Stimulated activated CD8-positive, alpha-beta memory T cell treated with anti-CD3 and anti-CD28 coated beads, Interleukin-15, amount 100 ng/mL, for 4 hours (primary cell): ENCODE measurements at places on chromosomes 2 and 18.

GRCh38 chr2:11073251-11073650 lies 82.0 kb upstream of the SLC66A3 start:
- no peak for DNase-seq

GRCh38 chr2:96498021-96498431 lies 7.1 kb downstream of the NEURL3 start:
- no peak for DNase-seq

- no peak for DNase-seq
These were observed 1118.2 kb downstream of the DPP10 start for GRCh38 chr2:115560666-115561065.

DNA sequence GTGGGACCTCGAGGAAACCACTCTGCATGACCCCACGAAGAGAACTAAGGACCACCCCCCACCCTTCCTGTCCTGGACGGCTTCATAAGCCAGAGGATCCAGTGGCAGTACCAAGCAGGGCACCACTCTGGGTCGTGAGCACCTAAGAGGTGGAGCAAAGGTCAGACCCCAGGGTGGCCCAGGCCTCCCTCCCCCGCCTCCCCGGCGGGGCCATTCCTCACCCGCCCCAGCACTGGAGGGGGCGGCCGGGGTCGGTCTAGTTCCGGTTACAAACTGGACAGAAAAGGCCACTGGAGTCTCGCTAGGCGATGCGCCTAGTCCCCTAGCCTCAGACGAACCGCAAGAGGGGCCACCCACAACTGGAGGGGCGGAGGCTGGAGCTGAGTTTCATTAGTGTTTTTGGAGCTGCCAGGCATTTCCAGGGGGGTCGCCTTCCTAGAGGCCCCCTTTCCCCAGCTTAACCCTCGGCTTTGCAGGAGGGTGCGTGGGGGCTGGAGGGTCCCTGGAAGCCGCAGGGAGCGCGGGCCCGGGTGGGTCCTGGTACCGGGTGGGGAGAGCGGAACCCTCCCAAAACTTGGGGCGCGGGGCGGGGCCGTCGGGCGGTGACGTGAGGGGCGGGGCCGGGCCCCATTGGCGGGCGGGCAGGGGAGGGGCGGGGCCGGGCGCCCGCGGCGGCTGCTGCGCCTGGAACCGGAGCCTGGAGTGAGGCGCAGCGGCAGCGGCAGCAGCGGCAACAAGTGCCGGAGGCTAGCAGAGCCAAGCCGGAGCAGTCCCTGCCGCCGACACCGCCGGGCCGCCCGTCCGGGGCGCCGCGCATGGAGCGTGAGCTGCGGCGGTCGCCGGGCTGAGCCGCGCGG lies at the start of gene B3GNT2:
B3GNT2 (plus strand) TSS at position 695 of the 857 bp plus-strand sequence. CDS start 26,106 bp downstream, outside the sequence.
- peak; percentile 67 for DNase-seq

GRCh38 chr18:48979944-48980890 lies 29.5 kb upstream of the SMAD7 start:
- DNase-seq = no peak

DNA sequence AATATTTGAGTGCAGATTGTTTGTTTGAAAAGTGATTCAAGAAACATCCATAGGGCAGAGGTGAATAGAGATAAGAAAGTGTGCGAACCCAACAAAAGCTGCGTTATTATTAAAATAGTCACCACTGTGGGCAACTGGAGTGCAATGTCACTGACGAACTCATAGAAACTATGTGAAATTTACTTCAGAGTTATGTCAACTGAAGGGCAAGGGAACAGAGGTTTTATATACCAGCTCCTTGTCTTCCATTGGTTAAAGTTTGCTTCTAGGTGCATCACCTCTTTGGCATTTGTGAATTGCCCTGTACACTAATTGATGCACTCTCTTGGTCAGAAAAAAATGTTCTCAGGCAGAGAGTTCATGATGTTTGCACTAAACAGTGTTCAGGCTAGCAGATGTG lies 110.5 kb upstream of the NYAP2 start:
- DNase-seq = no peak

GRCh38 chr2:157672129-157672528 lies 43.5 kb upstream of the ACVR1C start:
- no peak for DNase-seq

GRCh38 chr2:218296200-218296599 lies 3.9 kb upstream of the TMBIM1 start:
- no peak for DNase-seq

- no peak for DNase-seq
These were observed 19.8 kb upstream of the SMAD4 start for GRCh38 chr18:51010218-51010617.

DNA sequence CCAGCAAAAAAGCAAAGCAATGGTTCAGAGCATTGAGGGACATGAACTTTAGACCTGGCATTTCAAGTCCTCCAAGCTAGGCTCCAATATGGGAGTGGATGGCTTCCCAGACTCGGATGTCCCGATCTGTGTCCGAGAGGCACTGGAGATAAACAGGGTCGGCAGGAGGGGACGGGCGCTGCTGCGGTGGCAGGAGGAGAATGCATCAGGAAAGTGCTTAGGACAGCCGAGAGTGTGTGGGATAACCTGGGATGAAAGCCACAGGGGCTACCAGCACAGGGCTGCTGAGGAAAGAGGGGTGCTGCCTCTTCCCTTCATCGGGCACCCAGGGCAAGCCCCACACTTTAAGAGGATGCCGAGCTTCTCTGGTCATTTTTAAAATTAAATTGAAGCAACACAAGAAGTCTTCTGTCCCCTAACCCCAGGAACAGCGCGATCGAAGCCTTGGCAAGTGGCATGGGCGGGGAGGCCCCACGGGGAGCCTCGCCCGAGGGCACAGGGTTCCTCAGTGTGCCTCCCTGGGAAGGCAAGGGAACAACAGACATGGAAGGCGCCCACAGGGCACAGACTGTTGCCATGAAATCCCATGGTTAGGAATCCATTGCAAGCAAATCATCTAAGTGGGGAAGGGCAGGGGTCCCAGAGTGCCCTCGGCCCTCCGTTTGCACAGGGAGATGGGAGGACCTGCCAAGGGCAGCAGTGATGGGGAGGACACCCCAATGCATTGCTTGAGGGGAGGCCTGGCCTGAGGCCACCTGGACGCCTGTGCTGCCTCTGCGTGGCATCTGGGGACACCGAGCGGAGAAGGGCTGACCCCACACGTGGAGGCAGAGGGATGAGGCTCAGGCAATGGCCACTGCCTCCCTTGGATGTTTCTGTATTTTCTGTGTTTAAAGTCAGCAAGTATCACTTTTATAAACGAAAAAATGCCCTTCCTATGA lies 78.5 kb upstream of the GPC1 start:
- no peak for DNase-seq

DNA sequence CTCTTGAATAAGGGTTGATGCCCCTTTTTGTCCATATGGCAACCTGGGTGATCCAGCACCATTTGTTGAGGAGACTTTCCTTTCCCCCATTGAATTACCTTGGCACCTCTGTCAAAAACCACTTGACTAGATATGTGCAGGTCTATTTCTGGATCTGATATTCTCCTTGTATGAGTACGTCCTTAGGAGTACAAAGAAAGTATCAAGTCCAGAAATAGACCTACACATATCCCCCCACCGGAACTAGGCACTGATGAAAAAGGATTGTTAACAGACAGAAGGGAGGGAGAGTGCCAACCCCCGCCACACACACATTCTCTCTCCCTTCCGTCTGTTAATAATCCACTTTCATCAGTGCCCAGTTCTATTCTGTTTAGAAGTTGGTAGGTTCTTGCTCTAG lies 225.0 kb downstream of the TMEM163 start:
- DNase-seq = no peak

GRCh38 chr18:8368512-8369217 lies 240.6 kb upstream of the RAB12 start:
- DNase-seq = no peak

- DNase-seq = no peak
These were observed 96.8 kb downstream of the TGFA start for GRCh38 chr2:70456585-70457495.

DNA sequence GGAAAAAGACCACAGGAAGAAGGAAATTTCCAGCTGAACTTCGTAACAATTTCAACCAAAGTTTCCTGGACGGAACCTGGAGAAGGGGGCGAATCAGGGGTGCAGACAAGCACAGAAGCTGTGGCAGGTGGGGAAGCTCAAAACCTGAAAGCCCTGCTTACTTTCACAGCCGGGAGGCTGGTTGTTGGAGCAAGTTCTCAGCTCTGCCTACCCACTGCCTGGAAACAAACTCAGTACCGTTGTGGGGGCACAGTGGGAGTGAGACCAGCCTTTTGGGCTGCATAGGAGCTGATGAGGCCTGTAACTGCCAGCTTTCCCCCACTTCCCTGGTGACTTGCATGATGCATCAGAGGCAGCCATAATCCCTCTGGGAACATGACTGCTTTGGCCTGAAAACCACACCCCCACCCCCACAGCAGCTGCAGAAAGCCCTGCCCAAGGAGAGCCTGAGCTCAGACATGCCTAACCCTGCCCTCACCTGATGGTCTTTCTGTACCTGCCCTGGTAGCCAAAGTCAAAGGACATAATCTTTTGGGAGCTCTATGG lies 207.0 kb upstream of the VWC2L start:
- DNase-seq = no peak

- no peak for DNase-seq
These were observed 630 bp upstream of the ZNF512 start for GRCh38 chr2:27582129-27582694.

DNA sequence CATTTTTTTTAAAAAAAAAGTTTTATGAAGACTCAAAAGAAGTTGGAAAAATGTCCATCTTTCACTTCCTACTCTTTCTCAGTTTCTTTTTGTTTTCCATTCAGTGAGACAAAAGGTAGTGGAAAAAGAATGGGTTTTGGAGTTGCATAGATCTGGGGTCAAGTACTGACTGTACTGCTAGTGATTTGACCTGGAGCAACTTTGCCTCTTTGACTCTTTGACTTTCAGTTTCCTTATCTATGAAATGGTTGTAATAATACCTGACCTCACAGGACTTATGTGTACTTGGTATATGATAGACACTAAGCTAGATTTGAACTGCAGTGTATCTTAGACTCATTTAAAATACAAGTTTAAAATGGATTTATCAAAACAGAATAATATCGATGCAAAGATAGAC lies 3.5 kb upstream of the KCNE4 start:
- no peak for DNase-seq

- no peak for DNase-seq
These were observed 410.2 kb upstream of the CHST9 start for GRCh38 chr18:27595113-27595838.

- DNase-seq = no peak
These were observed 730.8 kb downstream of the DCC start for GRCh38 chr18:53070788-53071187.

- DNase-seq = no peak
These were observed 12.5 kb upstream of the MAL start for GRCh38 chr2:95012881-95013550.

DNA sequence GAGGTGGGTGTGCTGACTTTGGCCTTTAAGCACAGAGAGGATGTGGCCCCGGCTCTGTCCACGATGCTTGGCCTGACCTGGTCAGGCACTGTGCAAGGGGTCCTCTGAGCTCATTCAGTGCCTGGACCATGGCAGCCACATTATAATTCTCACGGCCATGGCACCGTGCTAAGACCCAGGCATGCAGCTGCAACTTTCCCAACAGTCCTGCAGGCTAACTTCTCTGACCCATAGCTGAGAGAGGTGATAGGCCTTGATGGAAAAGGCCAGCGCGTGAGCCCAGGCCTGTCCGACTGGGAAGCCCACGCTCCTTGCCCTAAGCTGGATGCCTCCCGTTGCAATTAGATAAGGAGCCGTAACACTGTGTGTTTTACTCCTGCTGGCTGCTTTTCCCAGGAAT lies 99.9 kb downstream of the TFCP2L1 start:
- no peak for DNase-seq

DNA sequence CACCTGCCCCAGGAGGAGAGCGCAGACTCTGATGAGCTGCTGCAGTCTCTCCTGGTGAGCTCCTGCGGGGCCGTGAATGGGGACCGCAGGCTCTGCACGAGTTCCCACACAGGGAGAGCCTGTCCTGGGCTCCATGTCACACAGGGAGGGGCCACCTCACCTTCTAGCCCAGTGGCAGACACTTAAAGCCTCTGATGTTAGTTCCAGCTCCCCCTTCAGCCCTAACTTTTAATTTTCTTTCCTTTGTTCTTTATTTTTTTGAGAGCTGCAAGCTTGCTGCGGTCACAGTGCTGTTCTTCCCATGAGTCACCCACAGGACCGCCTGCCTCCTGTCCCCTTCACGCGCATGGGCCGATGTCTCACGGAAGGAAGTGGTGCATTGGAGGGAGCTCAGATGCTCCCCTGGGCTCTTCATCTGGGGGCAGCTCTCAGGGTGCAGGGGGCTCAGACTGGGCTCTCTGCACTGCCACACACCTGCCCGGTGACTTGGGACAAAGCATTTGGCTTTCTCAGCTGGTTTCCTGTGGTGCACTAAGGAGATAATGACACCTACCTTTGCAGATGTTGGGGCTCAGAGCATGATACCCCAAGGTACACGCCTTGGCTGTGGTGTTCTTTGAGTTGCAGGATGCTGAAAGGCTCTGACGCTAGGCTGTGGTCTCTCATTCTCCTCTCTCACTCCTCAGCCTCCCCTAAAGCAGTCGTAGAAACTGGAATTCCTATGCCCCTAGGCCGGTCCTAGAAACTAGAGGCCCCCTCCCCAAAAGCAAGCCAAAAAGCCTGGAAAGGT lies 37.2 kb upstream of the PXDN start:
- DNase-seq = peak; percentile 22

DNA sequence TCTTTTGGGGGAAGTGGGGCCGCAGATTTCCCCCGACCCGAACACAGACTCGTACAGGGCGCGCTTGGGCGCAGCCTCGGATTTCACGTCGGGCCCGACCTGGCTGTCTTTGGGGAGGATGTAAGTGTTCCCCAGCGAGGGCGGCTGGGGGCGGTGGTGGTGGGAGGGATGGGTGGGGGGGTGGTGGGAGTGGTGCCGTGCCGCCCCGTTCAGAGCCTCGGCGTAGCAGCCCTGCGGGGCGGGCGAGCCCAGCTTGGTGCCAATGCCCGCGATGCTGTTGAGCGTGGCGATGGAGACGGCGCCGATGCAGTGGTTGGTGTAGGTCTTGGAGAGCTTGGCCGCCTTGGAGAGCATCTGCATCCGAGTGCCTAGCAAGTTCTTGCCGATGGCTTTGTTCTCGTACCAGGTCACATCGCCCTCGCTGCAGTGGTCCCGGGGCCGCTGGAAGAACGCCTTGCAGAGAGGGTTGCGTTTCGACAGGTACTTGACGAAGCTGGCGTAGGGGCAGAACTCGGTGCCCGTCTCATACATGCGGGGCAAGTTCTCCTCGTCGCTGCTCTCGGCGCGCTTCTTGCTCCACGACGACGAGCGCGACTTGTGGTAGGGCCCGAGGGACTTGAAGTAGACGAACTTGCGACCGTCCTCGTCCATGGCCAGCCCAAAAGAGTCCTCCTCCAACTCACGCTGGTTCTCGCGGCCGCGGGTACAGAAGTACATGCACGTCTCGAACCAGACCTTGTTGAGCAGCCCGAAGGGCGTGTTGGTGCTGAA lies 1.3 kb downstream of the KCTD1 start:
- no peak for DNase-seq

DNA sequence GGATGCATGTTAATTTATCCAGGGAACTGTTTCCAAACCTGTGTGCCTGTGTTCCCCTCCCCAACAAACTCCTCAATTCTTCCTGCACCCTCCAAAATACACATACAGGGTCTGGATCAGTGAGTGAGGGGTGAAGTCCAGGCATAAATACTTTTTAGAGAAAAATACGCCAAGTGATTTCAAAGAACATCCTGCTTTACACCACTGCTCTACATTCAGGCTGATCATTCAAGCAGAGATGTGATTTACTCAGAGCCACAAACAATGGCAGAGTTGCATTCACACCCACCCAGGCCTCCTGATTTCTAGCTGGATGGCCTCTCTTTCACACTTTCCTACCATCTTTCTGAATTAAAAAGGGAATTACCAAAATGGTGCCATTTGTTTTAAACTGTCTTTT lies 289.5 kb upstream of the SLC14A2 start:
- DNase-seq = no peak

- no peak for DNase-seq
These were observed 96.8 kb downstream of the UNC80 start for GRCh38 chr2:209868271-209868994.
